ENCODE measurements at places on chromosomes 6 and 20.

GRCh38 chr20:709423-709822, 33.8 kb upstream of the SCRT2 start:
- DNase-seq = peak; percentile 68

- no peak for DNase-seq
Observed at GRCh38 chr6:84251891-84252539, 24.6 kb upstream of the CEP162 start.

DNA sequence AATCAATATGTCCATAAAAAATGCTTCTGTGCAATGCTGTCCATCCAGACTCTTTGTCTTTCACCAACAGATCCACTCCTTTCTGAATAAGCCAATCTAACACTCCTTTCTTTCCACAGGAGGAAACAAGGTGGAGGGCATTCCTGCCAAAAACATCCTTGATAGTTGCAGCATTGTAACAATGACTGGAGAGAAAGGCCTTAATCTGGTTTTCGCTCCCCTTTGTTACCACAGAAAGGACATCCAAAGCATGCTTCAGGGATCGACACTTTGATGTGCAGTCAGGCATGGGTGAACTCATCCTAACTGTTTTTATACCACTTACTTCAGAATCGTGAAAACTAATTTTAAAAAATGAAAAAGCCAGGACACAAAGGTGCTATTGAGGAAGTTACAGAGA, 7.4 kb downstream of the IBTK start:
- DNase-seq = no peak

- DNase-seq = no peak
Observed at GRCh38 chr6:87378947-87379346, 28.8 kb upstream of the CFAP206 start.

GRCh38 chr6:116366740-116367275, 3.9 kb upstream of the DSE start:
- no peak for DNase-seq

DNA sequence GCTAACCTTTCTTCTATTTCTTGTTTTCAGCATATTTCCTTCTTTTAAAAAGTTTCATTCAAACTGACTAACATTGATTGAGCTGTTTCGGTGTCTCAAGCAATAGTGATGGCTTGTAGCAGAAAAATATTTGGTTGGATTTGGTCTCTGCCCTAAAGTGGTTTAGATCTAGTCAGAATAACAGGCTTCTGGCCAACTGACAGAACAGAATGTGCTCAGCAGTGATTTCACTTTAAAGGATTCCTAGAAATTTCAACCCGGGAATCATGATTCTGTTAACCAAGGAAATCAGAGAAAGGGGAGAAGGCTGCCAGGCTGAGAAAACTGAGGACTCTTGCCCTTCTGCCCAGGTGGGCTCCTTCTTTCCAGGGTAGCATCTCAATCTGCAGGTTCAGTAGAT, 16.6 kb upstream of the GSTA1 start:
- DNase-seq = no peak

- no peak for DNase-seq
Observed at GRCh38 chr20:18272451-18272850, 15.9 kb upstream of the ZNF133 start.

DNA sequence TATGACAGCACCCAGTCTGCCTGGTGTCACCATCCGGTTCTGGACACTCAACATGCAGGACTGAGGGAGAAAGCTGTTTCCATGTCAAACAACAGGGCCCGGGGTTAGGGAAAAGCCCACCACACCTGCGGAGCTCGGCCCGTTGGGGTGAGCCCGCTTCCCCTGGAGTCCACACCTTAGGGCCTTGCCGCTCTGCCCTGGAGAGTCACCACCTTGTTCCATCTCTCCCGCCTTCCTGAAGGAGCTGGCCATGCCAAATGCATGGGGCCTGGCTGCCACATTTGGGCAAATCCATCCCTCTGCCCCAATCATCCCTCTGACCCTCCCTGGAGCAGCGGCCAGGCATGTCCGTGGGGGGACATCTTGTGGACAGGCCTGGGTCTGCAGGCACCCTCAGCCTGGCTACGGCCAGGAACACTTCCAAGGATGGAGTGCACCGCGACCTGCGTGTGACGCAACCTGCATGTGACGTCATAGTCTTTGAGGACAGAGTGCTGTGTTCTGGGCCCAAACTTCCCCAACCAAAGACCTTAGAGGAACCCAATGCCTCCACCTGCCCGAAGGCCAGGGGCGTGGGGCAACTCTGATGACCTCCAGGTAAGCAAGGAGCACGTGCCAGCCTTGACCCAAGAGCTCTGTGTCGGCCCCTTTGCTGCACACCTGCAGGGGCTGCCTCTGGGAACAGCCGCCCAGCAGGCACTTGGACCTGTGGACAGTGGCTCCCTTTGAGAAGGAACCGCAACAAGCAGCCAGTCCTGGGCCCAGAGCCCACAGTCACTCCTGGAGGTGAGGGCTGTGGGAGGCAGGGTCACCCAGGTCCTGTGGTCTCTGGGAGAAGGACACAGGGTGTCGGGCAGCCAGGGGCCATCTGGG, 1.7 kb downstream of the CABLES2 start:
- no peak for DNase-seq

- no peak for DNase-seq
Observed at GRCh38 chr6:90428514-90428913, 131.9 kb upstream of the BACH2 start.

DNA sequence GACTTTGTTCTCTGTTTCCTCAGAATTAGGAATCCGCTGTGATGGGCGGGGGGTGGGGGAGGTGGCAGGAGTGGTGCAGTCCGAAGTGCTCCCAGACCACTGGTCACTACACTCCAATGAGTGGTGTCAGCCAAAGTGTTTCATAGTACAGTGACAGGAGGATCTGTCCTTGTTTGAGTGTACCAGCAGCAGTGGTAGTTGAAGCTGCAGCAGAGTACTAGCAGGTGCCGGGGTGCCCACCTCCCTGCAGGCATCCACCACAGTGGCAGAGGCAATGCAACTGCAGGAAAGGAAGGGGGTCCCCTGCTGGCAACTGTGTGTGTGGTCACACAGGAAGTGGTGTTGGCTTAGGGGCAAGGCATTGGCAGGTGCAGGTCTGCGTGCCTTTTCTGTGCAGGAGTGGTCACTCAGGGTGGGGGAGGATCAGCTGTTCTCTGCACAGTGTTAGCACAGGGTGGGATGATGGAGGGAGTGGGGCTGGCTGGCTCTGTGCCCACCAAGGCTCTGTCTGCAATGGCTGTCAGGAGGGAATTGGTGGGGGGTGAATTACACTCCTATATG, 9.7 kb downstream of the HLA-DOB start:
- no peak for DNase-seq

- no peak for DNase-seq
Observed at GRCh38 chr20:39588148-39588757, 626.1 kb downstream of the DHX35 start.

GRCh38 chr6:27565839-27566779, 93.2 kb upstream of the ZNF184 start:
- DNase-seq = no peak

DNA sequence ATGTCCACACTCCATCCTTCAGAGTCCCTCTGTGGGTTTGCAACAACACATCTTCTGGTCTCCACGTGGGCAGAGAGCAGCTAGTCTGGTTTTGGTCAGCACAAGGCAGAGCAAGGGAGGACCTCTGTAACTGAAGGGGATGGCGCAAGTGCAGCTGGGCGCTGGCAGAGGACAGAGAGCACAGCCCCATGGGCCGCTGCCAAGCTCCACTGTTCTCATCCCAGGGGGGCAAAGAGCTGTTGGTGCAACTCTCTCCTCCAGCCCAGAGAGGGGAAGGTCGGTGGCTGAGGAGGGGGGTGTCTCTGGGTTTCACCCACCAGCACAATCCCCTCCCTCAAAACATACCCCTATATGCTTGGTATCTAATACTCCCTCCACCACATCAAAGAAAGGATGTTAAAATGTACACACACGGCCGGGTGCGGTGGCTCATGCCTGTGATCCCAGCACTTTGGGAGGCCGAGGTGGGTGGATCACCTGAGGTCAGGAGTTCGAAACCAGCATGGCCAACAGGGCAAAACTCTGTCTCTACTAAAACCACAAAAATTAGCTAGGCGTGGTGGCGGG, 9.1 kb downstream of the ATP9A start:
- DNase-seq = no peak

- DNase-seq = no peak
Observed at GRCh38 chr20:25058847-25059810, 1.2 kb upstream of the ACSS1 start.

- no peak for DNase-seq
Observed at GRCh38 chr6:65052626-65053025, 654.4 kb downstream of the EYS start.

DNA sequence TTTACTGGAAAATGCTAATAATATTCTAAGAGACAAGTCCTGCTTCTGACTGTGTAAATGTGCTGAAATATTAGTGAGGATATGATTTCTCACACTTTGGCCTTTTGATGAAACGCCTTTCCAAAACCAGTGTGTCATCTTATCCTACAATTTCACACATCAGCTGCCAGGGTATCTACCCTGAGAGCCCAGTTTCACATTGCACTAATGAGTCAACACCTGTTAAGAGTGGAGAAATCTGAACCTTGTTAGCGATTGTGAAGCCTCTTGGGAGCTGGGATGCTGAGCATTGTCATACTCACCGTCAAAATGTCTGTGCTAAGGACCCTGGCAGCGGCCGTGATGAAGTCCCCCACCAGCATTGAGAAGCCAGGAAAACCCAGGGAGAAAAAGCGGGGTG, 166.0 kb downstream of the RALGAPA2 start:
- no peak for DNase-seq

DNA sequence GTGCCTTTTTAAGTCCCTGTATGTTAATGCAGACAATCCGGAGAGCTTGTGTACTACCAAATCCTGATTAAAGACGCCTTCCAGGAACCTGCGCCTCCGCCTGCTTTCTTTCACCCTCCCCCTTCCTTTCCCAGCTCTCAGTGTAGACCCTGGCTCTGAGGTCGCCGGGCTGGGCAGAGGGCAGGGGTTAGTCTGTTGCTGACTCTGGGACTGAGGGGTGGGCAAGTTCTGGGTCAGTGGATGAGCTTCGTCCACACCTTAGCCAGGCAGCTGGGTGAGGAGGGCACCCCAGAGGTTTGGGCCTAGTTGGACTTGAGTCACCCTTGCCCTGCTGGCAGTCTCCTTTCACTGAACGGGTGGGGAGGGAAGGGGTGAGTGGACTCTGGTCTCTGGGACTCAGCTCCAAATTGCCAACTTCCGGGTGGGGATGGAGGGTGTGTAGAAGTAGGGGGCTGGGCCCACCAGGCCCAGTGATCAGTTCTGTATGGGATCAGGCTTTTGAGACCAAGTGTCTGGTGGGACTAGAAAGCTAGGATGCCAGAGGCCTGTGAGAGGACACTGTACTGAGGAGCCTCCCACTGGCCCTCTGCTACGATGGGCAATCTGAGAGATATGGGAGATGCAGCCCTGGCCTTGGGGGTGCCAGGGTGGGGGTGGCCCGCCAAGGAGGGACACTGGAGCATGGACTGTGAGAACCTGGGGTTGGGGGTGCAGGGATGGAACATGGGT, 21.3 kb upstream of the SLC22A7 start:
- DNase-seq = no peak

DNA sequence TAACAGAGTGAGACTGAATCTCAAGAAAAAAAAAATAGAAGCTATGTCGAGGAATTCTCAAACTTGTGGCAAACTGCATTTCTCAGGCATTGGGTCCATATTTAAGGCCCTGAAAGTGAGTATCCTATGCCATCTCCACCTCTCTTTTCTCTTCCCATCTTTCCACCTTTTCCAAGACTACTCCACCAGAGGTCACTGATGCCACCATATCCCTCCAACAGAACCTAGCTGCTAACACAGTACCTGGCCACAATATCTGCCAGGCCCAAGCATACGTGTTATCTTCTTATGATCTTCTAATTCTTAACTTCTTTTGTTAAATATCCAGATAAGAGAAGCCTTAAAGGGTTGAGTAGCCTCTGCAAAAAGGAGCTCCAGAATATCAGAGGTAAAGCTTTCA, 8.2 kb upstream of the ADGRF4 start:
- no peak for DNase-seq

DNA sequence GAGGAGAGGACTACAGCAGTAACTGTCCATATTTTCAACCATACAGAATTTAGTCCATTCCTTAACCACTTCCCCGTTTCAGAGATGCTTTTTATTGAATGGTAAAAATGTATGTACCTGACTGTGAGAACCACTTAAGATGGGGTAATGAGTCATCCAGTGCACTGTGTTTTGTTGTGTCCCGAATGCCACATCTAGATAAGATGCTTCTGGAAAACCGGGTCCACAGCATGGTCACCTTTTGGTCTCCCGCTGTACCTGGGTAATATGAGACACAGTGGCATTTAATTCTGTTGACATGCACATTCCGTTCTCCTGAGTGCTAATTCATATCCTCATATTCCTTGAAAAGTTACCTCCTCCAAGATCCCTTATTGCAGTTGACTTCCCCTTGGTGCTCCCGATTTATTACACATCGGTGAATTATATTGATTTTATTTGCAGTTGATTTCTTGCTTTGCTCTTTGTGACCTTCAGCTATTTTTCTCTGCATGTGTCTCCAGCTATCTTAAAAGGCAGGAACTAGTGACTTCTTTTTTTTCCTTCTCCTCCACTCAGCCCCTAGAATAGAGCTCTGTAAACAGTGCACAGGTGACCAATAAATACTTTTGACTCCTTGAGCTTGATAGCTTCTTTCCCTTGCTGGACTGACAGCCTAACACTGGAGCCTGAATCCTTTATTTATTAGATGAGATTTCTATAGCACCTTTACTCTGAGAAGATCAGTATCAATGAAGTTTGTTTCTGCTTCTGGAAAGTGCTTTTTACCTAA, 314.6 kb downstream of the ZFAND3 start:
- no peak for DNase-seq

GRCh38 chr6:136613477-136613876, 63.3 kb upstream of the MAP7 start:
- DNase-seq = no peak

GRCh38 chr6:26629359-26629758, 30.2 kb downstream of the ZNF322 start:
- DNase-seq = no peak

DNA sequence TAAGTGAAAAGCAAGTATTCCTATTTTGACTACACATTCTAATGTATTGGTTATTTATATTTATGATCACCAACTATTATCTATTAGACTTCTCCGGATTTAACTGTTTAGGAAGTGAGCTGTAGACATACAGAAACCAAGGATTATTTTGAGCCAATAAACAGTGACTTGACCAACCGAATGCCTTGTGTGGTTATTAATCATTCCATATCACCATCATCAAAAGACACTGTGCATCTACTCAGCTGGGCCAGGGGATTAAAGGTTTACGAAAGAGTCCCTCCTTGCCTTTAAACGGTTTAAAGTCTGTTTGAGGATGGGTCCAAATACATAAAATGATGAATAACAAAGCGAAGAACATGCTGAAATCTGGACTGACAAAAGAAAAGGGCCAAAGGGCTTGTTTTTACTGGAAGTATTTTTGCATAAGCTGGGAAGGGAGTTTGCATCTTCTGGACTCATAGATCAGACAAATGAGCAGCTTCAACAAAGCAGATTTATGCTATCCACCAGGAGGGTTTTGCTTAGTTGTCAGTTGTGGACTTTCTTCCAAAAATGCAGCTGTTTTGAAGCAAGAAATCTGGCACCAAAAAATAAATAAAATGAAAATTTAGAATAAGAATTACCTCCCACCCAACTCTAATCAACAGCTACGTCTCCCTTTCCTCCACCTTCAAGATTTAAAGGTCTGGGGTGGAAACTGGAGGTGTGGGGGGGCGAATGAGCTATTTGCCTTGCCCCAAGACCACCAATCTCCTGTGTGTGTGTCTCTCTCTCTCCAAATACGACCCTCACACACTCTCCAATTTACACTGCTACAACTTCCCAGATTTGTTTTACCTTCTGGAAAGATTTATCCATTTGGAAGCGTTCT, 33.6 kb upstream of the ID4 start:
- DNase-seq = no peak
